ENCODE measurements at places on chromosomes 6 and 20. TPM values are rescaled to one million over a fixed set of nuclear protein-coding genes. Genes with fewer than 3 reads are reported as not detected.
A peak's percentile ranks its signal among the peaks of the same experiment; 100 is the strongest.

The ELOVL2 gene
- not detected for total RNA-seq

DNA sequence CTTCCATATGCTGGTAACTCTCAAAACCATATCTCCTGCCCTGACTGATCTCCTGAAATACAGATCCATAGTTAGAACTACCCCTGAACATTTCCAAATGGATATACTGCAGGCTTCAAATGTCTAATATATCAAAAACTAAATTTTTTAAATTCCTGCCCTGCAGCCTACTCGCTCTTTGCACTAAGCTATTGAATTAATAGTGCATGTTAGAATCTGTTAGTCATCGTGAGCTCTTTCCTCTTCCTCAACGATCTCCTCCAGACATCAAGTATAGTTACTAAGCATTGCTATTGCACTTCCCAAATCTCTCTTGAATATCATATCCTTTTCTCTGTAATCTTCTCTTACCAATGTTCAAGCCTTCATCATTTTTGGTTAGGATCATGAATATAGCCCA, 26.0 kb upstream of the RSPO3 start:
- no peak overlapping the region for H3K4me3 ChIP-seq
- H3K4me1 ChIP-seq, result no peaks in the 10 kb centered on the region
- no peak overlapping the region for H3K27ac ChIP-seq
- H3K36me3 ChIP-seq, result no peaks in the 10 kb centered on the region

- no peaks in the 10 kb centered on the region for H3K36me3 ChIP-seq
- H3K27me3 ChIP-seq, result no peaks in the 10 kb centered on the region
Measured at GRCh38 chr20:3753501-3754275, 13.9 kb downstream of the ADISSP start.

GRCh38 chr6:150537893-150538292, 61.8 kb upstream of the PLEKHG1 start:
- no peaks in the 10 kb centered on the region for H3K36me3 ChIP-seq
- no peaks in the 10 kb centered on the region for H3K27me3 ChIP-seq
- no peaks in the 10 kb centered on the region for H3K4me1 ChIP-seq
- no peak for DNase-seq
- no peak overlapping the region for H3K4me3 ChIP-seq

- no peak overlapping the region for H3K27ac ChIP-seq
- peak; percentile 72 for DNase-seq
- no peak overlapping the region for H3K4me3 ChIP-seq
- H3K4me1 ChIP-seq, result peaks cover 5% of the 10 kb centered on the region
- no peaks in the 10 kb centered on the region for H3K36me3 ChIP-seq
- peaks cover 12% of the 10 kb centered on the region for H3K27me3 ChIP-seq
Measured at GRCh38 chr6:129251669-129252376, 368.9 kb downstream of the LAMA2 start.

- H3K27me3 ChIP-seq, result no peaks in the 10 kb centered on the region
- DNase-seq, result no peak
- H3K4me1 ChIP-seq, result no peaks in the 10 kb centered on the region
- no peaks in the 10 kb centered on the region for H3K36me3 ChIP-seq
- no peak overlapping the region for H3K27ac ChIP-seq
- no peak overlapping the region for H3K4me3 ChIP-seq
Measured at GRCh38 chr20:37447688-37448087, 73.4 kb upstream of the NNAT start.

DNA sequence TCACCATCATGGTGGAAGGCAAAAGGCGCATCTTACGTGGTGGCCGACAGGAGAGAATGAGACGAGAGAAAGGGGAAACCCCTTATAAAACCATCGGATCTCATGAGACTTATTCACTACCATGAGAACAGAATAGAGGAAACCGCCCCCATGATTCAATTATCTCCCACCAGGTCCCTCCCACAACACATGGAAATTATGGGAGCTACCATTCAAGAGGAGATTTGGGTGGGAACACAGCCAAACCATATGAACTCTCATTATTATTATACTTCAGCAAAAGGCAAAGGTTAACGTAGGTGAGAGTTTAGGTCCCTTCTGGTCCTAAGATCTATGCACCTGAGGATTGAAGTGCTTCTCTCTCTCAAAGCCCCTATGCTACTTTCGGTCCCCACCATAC, 2.4 kb upstream of the PFDN4 start:
- H3K4me1 ChIP-seq, result peaks cover 11% of the 10 kb centered on the region
- no peak overlapping the region for H3K4me3 ChIP-seq
- H3K27ac ChIP-seq, result no peak overlapping the region

DNA sequence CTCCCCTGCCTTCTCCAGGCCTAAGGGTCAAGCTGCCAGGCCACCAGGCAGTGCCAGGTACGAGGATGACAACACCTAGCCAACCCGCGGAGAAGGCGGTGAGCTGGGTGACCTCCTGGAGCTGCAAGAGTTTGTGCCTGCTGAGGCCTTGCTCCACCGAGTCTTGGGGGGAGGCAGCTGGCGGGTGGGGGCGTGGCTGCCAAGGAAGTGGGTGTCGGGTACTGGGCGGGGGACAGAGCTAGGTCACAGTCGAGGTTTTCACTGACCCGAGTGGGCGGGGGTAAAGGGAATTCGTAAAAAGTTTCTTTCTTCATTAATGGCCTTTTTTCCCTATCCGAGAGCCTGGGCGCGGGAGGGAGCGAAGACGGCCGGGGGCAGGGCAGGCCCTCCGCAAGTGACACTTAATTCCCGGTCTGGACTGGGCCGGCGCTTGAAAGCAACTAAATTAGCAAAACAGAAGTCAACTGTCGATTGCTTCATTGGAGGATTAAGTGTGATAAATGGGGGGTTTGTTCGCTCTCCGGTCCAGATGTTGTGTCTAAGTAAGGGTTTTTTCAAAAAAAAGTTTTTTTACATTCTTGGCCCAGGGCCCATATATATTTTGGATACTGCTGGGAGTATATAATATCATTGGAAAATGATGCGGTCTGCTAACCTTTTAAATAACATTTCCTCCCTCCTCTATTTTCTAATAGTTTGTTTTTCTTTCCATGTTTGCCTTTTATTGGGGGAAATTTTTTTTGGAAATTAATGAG, 43.1 kb upstream of the FOXP4 start:
- H3K27ac ChIP-seq, result no peak overlapping the region
- H3K4me1 ChIP-seq, result peaks cover 36% of the 10 kb centered on the region
- H3K36me3 ChIP-seq, result no peaks in the 10 kb centered on the region
- H3K27me3 ChIP-seq, result peaks cover 30% of the 10 kb centered on the region

- no peak overlapping the region for H3K27ac ChIP-seq
- H3K4me1 ChIP-seq, result no peaks in the 10 kb centered on the region
- no peak overlapping the region for H3K4me3 ChIP-seq
- no peaks in the 10 kb centered on the region for H3K27me3 ChIP-seq
Measured at GRCh38 chr6:153210083-153210482, 79.0 kb upstream of the RGS17 start.

The C6orf141 gene
- total RNA-seq, result not detected

DNA sequence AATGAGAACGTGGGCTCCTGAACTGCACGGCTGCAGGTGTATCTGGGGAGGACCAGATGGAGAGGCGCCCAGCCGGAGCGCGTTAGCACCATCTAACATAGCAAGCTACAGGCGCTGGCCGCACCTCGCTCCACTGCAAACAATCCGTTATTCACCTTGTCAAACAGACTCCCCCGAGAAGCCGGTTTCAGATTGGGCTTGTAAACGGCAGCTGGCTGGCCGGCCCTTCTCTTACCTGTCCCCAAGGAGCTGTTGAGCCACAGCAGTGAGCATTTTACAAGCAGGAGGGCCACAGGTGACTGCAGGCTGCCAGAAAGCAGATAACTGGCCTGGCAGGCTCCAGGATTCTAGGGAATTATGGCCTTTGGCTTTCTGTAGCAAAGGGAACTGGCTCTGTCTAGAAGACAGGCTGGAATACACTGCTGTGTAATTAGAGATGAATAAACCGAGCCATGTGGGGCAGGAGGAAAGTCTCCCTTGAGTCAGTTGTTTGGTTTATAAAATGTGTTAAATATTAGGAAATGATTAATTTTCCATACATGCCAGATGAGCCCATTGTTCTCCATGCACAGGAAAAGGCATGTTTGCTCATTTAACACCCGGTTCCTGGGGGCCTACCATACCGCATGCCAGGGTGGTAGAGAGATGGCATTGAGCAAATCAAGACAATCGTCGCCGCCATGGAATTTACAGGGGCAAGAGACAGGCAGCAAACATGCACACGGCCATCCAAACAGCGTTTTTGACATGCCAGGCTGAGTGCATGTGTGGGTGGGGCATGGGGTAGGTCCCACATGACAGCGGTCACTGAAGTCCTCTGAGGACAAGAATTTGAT, 159.3 kb downstream of the NFATC2 start:
- H3K4me1 ChIP-seq, result peaks cover 28% of the 10 kb centered on the region
- no peak overlapping the region for H3K4me3 ChIP-seq
- no peaks in the 10 kb centered on the region for H3K27me3 ChIP-seq

DNA sequence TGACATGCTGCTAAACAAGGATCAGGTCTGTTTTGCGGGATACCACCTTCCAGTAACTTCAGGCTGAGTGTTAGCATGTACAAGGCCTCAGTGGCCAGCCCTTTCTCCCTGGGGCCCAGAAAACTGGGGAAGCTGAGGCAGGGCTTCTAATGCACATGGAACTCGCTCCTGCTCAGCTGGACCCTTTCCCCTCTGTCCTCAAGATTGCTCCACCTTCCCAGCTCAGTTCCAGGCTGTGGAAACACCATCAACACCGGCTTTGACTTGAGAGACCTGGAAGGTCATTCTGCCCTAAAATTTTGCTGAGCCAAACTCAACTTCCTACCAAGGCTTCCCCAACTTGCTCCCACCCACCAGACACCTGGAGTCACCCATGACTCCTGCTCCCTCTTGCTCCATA, 4.2 kb upstream of the BLCAP start:
- H3K4me3 ChIP-seq, result no peak overlapping the region
- peaks cover 12% of the 10 kb centered on the region for H3K4me1 ChIP-seq
- DNase-seq, result no peak

- H3K27ac ChIP-seq, result no peak overlapping the region
- no peaks in the 10 kb centered on the region for H3K4me1 ChIP-seq
- H3K27me3 ChIP-seq, result no peaks in the 10 kb centered on the region
- H3K36me3 ChIP-seq, result no peaks in the 10 kb centered on the region
Measured at GRCh38 chr6:56516003-56516402, 126.7 kb downstream of the DST start.

GRCh38 chr6:90294989-90295853, 1.4 kb downstream of the BACH2 start:
- peak overlapping the region; percentile 79 for H3K27ac ChIP-seq
- H3K4me3 ChIP-seq, result peak overlapping the region; percentile 67
- peak; percentile 81 for DNase-seq
- peaks cover 19% of the 10 kb centered on the region for H3K4me1 ChIP-seq
- H3K27me3 ChIP-seq, result peaks cover 3% of the 10 kb centered on the region
- H3K36me3 ChIP-seq, result no peaks in the 10 kb centered on the region

The SLC22A1 gene
- 3.0 TPM for total RNA-seq

The OPN5 gene
- total RNA-seq, result not detected

DNA sequence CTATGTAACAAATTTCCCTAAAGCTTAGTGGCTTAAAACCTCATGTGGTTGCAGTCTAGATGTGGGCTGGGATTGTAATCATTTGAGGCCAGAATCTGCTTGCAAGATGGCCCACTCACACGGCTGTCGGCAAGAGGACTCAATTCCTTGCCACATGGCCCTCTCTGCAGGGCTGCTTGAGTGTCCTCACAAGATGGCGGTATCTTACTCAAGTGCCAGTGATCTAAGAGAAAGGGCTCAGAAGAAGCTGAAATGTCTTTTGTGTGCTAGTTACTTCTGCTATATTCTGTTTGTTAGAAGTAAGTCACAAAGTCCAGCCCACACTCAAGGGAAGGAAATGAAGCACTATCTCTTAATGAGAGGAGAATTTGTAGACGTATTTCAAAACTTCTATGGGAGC, 47.1 kb upstream of the PMEPA1 start:
- no peak overlapping the region for H3K4me3 ChIP-seq
- H3K27me3 ChIP-seq, result no peaks in the 10 kb centered on the region
- H3K4me1 ChIP-seq, result no peaks in the 10 kb centered on the region
- no peaks in the 10 kb centered on the region for H3K36me3 ChIP-seq
- DNase-seq, result no peak

GRCh38 chr20:35592339-35592974, 23.2 kb upstream of the SPAG4 start:
- H3K27ac ChIP-seq, result no peak overlapping the region
- no peak for DNase-seq
- no peaks in the 10 kb centered on the region for H3K4me1 ChIP-seq
- H3K4me3 ChIP-seq, result no peak overlapping the region

The RHAG gene
- not detected for total RNA-seq

DNA sequence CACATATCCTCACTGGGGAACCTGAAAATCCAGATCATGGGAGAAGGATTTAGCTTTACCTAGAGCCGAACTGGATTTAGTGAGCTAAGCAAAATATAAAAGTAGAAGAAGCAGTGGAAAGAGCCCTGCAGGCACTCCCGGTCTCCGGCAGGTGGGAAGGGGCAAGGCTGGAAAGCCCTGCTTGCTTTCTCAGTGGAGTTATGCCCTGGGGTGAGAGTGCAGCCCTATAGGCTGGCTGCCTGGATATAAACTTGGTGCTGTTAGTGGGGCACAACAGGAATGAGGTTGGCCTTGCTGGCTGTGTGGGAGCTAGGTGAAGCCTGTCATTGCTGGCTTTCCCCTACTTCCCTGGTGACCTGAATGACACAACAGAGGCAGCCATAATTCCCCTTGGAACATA, 122.0 kb downstream of the CDK19 start:
- H3K27ac ChIP-seq, result no peak overlapping the region
- H3K4me1 ChIP-seq, result peaks cover 15% of the 10 kb centered on the region
- H3K36me3 ChIP-seq, result no peaks in the 10 kb centered on the region
- no peak overlapping the region for H3K4me3 ChIP-seq
- H3K27me3 ChIP-seq, result no peaks in the 10 kb centered on the region

DNA sequence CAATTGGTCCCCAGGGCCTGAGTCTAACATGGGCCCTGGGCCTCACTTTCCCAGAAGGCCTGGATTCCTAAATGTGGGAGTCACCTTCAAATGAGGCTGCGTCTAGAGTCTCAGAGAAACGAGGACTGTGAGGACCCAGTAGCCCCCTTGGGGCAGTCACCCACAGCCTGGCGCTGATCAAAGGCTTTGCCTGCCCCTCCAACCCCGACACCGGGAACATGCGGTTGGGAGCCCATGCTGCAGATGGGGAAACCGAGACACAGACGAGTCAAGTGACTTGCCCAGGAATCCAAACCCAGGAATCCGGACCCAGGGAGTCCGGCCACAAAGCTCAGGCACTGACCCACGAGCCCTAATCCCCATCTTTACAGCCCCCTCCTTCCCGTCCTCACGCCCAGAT, 209.7 kb downstream of the PREX1 start:
- peaks cover 24% of the 10 kb centered on the region for H3K4me1 ChIP-seq
- no peak overlapping the region for H3K4me3 ChIP-seq
- DNase-seq, result no peak
- no peaks in the 10 kb centered on the region for H3K36me3 ChIP-seq
- no peaks in the 10 kb centered on the region for H3K27me3 ChIP-seq
- no peak overlapping the region for H3K27ac ChIP-seq

The SLC29A1 gene
- total RNA-seq, result 5.2 TPM

The TCP11 gene
- total RNA-seq, result not detected

The TRPC4AP gene
- 72.3 TPM for total RNA-seq
